Stimulated activated CD8-positive, alpha-beta memory T cell treated with anti-CD3 and anti-CD28 coated beads, Interleukin-4, amount 100 ng/mL, for 1 hour (primary cell): ENCODE measurements at places on chromosomes 3 and 15.

GRCh38 chr3:156071031-156071430 lies 49.3 kb upstream of the KCNAB1 start:
- no peak for DNase-seq

- DNase-seq: no peak
These were observed 145.4 kb downstream of the AKAP13 start for GRCh38 chr15:85525755-85526154.

DNA sequence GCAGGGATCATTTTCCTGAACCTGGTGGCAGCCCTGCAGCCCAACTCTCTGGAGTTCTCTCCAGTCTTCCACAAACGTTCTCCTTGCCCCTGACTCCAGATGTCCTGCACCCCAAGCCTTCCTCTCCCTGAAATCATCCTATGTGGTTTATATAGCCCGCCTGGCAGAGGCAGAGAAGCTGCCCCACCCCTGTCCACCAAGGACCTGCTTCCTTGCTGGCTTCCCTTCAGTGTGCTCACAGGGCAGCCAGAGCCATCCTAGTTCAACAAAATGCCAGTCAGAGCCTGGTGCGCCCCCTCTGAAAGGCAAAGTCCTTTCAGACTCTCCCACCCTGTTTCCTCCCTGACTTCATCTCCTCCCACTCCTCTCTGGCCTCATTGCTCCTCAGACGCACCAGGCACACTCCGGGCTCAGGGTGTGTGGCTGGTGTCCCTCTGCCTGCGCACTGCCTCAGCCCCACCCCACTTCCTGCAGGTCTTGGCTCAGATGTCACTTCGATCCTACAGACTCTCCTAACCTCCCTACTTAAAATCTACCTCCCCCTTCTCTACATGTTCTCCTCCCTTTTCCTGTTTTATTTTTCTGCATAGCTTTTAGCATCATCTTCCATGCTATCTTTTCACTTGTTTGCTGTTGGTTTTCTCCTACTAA lies 5.9 kb downstream of the KBTBD13 start:
- DNase-seq: no peak

DNA sequence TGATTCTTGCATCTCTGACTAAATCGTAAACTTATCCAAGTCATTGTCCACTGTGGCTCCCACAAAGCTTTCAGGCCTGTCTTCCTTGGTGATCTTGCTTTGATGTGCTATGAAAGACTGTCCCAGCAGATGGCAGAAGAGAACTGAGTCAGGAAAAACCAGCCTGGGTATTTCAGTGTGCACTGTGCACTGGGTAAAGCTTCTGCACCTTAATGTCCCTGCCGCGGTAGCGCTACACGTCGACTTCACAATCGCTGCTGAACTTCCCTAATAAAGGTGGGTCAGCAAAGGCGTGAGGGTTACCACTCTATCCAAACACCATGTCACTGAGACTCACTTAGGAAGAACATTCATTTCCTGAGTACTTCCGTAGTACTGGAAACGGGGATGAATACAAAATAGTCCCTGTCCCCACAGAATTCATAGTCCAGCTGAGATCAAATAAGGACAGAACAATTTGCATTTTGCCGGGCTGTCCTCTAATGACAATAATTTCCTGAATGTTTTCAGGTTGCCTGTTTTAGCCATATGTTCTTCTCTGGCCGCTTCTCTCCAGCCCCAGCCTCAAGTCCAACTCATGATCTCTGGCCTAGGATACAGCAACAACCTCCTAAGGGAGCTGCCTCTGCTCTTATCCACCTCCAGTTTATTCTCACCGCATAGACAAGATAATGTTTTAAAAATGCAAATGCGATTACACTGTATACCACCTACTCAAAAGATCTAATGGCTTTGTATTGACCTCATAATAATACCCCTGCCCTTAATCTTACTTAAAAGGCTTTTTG lies 83.6 kb upstream of the AKAP13 start:
- peak; percentile 41 for DNase-seq

- no peak for DNase-seq
These were observed 168.7 kb downstream of the CHL1 start for GRCh38 chr3:365268-365667.
